ENCODE measurements at places on chromosomes 1 and 21.

- no peak for DNase-seq
These were observed 7.6 kb downstream of the OLIG2 start for GRCh38 chr21:33033094-33033951.

DNA sequence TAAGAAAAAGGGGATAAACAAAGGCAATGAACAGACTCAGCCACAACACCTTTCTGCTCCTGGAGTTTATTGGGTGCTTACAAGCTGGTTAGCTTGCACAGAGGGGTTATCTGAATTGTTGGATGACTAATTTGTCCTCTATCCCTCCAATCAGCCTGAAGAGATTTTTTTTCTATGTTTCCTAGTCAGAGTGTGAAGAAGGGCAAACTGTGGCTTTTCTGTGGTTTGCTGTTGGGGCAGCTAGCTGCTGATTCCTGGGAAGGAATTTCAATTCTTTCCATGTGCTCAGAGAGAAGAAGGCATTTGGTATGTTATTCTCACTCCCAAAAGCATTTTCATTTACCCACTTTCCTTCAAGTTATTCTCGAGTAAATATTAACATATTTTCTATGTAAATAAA lies 48.6 kb downstream of the PCP4 start:
- DNase-seq = no peak

GRCh38 chr1:21887216-21887736 lies 49.8 kb downstream of the HSPG2 start:
- DNase-seq = no peak

GRCh38 chr1:28887835-28888682 lies 26.3 kb upstream of the EPB41 start:
- no peak for DNase-seq

- DNase-seq = no peak
These were observed 21.3 kb upstream of the DHX9 start for GRCh38 chr1:182817802-182818201.

DNA sequence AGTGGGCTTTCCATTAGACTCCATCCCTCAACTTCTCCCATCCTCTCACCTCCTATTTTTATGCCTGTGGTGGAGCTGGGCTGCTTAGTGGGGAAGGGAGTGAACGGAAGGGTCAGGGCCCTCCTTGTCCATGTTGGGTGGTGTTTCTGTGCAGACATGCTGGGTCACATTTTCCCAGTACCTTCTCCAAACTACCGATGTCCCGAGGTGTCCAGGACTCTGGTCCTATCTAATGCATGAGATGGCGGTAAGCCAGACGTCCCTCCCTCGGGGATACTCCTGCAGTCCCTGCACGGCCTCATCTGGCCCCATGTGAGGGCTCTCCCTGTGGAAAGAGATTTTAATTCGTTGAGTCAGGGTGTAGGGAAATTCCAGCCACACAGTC lies 61.0 kb downstream of the OBSCN start:
- DNase-seq = no peak

- DNase-seq = no peak
These were observed 54.9 kb downstream of the DMRTA2 start for GRCh38 chr1:50368179-50369007.

- no peak for DNase-seq
These were observed 269.0 kb downstream of the LTN1 start for GRCh38 chr21:28723646-28724045.

DNA sequence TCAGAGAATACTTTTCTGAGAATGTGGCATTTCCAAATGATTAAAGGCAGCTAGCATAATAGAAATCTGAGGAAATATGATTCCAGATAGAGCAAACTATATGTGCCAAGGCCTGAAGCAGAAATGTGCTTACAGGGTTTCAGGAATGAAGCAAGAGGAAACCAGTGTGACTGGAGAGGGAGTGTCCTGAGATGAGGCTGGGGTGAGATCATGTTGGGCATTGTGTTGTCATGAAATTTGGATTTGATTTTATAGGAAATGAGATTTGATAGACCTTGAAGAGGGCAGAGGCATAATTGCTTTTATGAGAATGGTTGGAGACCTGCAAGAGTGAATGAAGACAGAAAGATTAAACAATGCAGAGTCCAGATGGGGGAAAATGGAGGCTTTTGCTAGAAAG lies 338.1 kb upstream of the SNX7 start:
- DNase-seq = peak; percentile 90

DNA sequence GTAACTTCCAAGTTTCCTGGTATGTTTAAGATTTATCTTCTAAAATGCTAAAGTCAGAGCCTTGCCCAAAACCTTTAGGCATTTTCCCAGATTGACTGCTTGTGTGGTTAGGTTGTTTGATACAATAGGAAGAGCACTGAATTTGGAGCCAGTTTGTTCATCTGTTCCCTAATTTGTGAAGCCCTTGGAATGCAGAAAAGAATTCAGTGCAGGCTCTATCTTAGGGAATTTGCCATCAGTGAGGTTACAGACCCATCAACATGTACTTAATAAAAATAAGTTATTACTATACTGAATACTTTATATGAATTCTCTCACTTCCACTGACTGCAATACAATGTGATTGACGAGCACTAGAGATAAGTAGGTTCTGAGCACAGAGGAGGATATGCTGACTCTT lies 120.2 kb downstream of the PIK3R3 start:
- DNase-seq = no peak

- no peak for DNase-seq
These were observed 7.9 kb downstream of the ACOT7 start for GRCh38 chr1:6385488-6386191.

DNA sequence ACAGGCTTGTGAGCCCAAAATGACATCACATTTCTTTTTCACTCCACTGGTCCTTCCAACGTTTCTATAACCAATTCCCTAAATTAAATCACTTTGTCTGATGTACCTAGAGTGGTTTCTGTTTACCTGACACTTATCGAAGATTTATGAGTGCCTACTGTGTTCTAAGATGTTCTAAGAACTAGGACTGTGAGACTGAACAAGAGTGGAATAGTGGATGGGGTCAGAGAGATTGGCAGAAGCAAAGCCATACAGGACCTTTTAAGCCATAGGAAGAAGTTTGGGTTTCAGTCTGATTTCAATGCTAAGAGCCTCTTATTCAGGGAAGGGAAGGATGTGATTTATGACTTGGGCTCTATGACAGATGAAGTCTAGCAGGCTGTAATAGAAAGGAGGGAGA lies 72.3 kb upstream of the LAPTM5 start:
- no peak for DNase-seq

- no peak for DNase-seq
These were observed 383 bp downstream of the CD48 start for GRCh38 chr1:160711276-160711601.

DNA sequence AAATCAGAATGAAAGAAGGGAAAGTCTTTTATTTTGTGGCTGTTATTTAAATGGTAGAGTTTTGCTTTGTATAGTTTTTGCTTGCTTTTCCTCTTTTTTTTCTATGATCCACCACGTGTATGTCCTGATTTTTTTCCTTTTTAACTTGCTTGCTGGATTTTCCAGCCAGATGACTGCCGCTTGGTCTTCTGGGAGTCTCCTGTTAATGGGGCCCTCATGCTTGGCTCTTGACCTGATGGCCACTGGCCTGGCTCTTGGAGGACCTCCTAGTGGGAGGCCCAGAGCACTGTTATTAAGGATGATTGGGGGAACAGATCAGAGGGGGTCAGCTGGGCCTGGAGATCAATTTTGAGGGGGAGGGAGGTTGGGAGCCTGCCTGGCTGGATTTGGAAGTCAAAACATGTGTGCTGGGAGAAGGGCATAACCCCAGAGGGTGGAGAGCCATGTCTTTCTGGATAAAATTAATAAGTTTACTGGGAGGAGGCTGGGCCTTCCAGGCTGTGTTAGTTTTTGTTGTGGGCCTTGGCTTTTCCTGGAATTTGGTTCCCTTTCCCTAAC lies 1.2 kb downstream of the FGGY start:
- DNase-seq = no peak

GRCh38 chr1:1211541-1212441 lies 2.2 kb downstream of the TNFRSF4 start:
- no peak for DNase-seq

All from HS-27A (cell line).